Activated effector memory CD4-positive, alpha-beta T cell treated with anti-CD3 and anti-CD28 coated beads, Interleukin-2, amount 50 U/mL, for 16 hours (primary cell): ENCODE measurements at places on chromosomes 11 and 22.
A peak's percentile ranks its signal among the peaks of the same experiment; 100 is the strongest.

- DNase-seq: peak; percentile 86
Observed at GRCh38 chr11:128318856-128319474, 268.4 kb downstream of the ETS1 start.

DNA sequence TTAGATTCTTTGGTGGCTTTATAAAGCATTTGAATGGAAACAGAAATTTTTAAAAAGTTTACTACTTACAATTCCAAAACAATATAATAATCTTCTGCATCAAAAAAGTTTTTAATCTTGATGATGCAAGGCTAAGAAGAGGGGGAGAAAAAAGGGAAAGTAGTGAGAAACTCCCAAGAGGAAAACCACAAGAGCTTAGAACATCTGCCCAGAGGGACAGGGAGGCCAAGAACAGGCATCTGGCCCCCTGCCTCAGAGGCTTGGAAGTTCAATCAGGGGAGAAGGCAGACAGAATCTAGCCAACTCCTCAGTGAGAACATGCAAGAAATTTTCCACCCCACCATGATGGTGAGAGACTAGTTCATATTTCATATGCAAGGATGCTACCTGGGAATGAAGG lies 23.8 kb upstream of the TTC28 start:
- no peak for DNase-seq

GRCh38 chr11:88146106-88146505 lies 29.1 kb downstream of the RAB38 start:
- no peak for DNase-seq

GRCh38 chr11:36240801-36241200 lies 48.4 kb downstream of the COMMD9 start:
- no peak for DNase-seq

DNA sequence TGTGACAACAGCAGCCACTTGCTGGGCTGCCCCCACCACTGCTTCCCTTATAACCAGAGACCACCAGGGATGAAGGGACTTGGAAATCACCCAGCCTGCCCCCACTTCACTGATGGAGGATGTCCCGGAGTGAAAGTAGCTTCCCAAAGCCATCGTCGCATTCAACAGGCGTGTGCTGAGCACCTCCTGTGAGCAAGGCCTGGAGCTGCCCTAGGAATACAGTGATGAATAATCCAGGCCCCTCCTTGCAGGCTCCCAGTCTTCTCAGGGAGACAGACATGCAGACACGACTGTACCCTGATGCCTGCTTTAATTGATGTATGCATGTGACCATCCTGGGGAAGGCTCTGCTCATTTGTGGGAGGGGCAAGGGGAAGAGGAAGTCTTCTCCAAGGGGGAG lies 22.6 kb downstream of the PTPN5 start:
- DNase-seq: no peak

DNA sequence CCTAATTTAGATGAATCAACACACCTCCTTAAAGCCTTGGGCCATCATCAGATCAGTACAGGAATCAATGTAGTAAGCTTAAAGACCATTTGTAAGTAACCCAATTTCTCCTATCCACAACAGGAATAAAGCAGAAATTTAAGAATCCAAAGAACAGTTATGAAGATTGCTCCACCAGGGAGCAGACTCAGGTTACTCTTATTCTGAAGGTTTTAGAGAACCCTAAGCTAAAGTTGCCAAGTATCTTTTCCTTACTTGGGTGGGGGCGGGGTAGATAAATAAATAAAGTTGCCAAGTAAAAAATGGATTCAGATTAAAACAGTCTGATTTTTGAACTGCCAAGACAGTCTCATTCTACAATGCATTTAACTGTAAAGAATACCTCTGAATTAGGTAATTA lies 18.1 kb downstream of the CKAP5 start:
- no peak for DNase-seq

DNA sequence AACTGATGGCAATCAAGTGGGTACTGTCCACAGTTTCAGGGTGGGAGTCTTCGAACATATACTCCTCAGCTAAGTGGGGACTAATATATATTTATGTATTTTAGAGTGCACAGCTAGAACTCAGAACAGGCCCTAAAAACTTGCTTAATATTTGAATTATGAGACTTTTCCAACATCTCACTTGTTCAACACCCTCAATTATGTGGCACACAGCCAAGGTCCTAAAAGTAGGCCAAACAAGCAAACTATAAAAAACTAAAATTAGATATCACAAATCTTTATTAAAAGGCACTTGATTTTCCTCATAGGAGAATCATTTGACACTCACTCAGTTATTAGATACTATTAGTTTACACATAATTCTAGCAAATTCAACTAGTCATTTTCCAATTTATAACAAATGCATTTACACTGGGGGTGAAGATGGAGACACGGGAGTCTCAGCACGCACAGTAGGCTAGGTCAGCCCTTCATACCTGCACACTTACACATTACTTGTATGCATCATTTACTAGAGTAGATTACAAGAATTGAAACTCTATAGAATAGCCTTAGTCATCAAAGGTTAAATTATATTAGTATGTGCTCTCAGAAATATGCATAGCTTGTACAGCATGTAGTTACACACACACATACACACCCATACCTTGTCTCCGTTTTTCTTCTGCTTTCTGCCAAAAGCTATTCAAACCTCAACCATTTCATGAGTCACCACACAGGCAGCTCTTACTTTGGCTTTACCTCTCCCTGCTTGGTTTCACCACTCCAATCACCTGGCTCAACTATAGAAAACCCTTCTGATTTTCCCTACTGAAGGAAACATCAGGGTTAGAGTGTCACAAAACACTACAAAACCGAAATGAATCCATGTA lies 171.5 kb downstream of the SBF2 start:
- DNase-seq: no peak

- no peak for DNase-seq
Observed at GRCh38 chr11:4076774-4077173, 17.8 kb upstream of the RRM1 start.

DNA sequence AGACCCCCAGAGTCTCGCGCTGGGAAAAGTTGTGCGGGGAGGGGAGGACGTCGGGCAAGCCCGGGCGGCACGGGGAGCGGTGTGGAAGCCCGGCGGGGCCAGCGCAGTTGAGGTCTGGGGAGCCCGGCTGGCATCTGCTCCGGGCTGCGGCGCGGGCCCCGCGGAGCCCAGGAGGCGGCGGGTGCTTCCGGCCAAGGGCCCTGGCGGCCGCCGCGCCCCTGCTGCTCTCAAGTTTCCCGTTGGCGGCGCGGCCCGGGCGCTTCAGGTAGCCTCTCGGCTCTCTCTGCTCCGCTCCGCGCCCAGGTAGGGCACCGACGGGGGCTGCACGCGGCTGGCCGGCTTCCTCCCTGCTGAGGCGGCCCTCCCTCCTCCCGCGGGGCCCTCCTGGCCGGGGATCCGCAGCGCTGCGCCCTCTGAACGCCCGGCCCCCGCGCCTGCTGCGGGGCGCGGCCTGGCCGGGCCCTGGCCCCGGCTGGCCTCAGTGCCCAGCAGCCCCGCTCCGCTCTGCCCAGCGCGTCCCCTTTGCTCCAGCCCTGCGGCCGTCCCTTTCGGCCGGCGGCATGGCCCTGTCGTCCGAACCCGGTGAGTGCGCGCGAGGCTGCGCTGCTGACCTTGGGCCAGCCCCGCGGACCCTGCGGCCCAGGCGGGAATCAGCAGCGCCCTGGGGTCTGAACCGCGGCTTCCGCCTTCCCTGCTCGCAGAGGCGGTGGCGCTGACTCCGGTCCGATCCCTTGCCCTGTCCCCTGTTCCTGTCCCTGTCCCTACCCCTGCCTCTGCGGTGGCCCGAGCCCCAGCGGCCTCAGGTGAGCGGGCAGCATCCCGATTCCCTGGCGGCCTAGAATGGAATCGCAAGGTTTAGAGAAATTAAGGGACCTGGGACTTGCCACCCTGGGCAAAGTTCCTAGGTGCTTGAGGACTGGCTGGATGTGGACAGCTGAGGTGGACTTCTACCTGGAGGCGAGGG lies 4.3 kb upstream of the AMPD3 start:
- peak; percentile 83 for DNase-seq

- DNase-seq: no peak
Observed at GRCh38 chr11:33438301-33438700, 181.1 kb downstream of the HIPK3 start.

DNA sequence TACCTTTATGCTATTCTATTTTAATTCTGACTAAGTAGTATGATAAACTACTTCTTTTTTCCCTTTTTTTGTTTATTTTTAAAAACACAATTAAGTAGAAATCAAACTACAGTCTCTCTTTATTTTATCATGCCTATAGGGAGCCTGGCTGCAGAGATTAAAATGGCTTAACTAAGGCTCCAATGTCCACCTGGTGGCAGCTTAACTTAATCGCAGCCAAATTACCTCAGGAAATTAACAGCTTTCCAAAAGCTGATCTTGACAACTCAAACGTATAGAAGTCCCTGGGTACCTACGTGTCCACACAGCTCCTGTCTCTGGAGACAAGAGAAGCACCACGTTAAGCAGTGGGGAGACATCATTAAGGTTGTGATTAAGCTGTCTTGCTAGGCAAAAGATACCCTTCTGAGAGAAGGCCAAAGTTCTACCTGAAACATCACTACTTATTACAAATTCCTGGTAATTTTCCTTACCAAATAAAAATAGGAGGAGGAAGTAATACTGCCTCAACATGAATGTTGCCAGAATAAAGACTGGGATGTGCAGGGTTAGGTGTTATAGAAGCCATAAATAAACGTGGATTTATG lies 63.2 kb upstream of the SNX19 start:
- no peak for DNase-seq

- peak; percentile 50 for DNase-seq
Observed at GRCh38 chr11:117238221-117238620, 5.8 kb downstream of the RNF214 start.

DNA sequence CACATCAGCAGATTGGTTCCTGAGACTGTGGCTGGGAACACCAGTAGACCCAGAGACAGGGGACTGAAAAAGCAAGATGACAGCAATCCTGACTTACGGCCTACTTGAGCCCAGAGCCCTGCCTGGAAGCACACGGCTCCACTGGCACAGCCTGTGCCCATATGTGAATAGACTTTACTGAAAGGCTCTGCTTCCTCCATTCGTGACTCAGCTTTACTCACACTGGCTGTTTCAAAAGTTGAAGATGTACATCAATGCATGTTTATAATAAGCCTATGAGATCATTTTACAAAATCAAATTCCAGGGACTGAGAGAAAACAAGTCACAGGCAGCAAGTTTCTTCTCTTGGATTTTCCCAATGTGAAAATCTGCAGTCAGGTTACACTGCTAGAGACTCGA lies 134.6 kb upstream of the TEAD1 start:
- no peak for DNase-seq

- no peak for DNase-seq
Observed at GRCh38 chr11:116698080-116698479, 74.7 kb downstream of the BUD13 start.

DNA sequence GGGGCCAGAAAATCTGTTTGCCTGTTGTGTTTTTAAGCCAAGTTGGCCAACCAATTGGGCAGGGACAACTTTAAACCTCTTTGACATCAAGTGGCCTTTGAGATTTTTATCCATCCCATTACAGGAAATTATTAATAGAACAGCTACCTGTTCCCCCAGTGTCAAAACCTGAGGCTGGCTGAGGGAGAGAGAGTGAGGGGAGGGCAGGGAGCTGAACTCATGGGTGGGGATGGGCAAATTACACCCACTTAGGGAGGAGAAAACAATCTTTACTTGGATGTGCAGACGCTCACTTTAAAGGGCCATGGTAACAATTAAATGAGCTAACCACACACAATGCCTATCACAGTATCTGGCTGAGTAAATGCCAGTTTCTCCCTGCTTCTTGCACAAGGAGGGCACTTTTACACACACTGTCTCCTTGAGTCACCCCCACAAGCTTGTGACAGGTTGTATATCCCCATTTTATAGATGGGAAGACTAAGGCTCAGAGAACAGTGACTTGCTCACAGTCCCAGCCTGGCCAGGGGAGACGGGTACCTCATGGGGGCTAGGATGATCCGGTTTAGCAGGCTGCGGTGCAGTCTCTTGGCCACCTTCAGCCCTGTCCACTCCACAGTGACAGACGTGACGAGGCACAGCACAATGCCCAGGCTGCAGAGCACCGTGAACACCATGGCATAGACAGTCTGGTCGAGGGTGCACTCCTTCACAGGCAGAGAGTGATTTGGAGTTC lies 17.8 kb upstream of the KCNJ11 start:
- no peak for DNase-seq

DNA sequence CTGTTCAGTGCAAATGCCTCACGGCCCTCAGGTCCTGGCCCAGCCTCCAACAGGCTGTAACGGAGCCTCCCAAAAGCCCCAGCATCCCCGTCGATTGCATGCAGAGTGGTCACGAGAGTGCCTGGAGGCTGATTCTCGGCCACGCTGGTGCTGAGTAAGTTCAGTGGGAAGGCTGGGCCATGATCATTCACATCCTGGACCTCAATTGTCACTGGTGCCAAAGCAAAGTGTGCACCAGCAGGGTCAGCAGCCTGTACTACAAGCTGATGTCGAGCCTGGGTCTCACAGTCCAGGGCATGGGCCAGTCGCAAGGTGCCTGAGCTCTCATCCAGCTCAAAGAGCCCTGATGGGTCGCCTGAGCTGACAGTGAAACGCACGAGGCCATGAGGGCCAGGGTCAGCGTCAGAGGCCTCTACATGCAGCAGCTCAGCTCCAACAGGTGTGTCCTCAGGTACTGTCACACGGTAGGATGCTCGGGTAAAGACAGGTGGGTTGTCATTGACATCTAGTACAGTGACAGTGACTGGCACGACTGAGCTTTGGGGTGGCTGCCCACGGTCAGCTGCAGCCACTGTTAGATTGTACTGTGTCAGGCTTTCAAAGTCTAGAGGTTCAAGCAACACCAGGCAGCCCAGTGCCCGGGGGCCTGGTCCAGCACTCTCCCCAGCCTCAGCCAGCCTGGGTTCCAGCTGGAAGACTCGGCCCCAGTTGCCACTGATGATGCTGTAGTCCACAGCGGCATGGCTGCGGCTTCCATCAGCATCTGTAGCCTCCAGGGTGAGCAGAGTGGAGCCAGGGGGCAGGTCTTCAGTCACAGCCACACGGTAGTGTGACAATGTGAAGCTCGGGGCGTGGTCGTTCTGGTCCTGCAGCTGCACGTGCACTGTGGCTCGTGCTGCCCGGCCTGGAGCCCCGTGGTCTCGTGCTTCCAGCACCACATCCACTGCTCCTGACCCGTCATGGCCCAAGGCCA lies 4.5 kb upstream of the TPP1 start:
- DNase-seq: peak; percentile 53

DNA sequence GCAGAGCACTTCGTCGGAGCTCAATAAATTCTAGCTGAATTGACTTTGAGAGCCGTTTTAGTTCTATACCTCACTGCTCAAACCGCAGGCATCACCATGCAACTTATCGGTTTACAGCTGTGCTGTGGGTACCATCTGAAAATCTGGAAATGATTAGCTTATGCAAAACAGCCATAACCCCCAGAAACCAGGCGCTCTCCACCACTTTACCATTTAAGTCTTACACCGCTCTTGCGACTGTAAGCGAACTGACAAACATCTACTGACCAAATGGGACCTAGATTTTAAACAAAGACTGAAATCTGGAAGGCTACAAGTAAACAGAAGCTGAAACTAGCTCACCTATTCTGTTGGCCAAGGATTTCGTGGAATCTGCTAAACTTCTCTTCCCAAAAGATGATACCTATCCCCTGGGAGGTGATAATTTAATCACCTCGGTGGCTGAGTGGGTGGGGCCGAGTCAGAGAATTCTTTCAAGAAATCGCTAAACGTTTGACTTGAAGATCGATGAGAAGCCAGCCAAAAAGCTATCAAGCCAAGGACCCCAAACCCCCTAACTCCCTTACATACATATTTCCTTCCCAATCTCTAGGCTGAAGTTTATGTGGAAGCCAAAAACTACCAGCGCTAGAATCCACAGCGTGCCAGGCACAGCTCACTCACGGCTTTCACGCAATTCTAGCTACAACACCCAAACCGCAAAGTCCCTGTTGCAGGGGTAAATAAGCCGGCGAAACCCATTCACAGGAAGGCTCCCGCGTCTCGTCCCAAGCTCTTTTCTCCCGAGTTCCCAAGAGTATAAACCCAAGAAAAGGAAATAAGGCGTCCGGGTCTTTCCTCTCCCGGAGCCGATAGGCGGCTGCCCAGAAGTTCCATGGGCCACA lies 644 bp downstream of the SPTY2D1 start:
- DNase-seq: peak; percentile 69
